ENCODE measurements at places on chromosomes 2 and 18.

- no peak for DNase-seq
- H3K27me3 ChIP-seq: no peaks in the 10 kb centered on the region
- no peak overlapping the region for H3K27ac ChIP-seq
Measured at GRCh38 chr2:193693758-193694157, 1499.0 kb upstream of the TMEFF2 start.

GRCh38 chr18:30081122-30081521 lies 961.4 kb downstream of the DSC3 start:
- no peaks in the 10 kb centered on the region for H3K4me1 ChIP-seq
- no peaks in the 10 kb centered on the region for H3K36me3 ChIP-seq
- H3K4me3 ChIP-seq: no peak overlapping the region
- no peaks in the 10 kb centered on the region for H3K27me3 ChIP-seq

DNA sequence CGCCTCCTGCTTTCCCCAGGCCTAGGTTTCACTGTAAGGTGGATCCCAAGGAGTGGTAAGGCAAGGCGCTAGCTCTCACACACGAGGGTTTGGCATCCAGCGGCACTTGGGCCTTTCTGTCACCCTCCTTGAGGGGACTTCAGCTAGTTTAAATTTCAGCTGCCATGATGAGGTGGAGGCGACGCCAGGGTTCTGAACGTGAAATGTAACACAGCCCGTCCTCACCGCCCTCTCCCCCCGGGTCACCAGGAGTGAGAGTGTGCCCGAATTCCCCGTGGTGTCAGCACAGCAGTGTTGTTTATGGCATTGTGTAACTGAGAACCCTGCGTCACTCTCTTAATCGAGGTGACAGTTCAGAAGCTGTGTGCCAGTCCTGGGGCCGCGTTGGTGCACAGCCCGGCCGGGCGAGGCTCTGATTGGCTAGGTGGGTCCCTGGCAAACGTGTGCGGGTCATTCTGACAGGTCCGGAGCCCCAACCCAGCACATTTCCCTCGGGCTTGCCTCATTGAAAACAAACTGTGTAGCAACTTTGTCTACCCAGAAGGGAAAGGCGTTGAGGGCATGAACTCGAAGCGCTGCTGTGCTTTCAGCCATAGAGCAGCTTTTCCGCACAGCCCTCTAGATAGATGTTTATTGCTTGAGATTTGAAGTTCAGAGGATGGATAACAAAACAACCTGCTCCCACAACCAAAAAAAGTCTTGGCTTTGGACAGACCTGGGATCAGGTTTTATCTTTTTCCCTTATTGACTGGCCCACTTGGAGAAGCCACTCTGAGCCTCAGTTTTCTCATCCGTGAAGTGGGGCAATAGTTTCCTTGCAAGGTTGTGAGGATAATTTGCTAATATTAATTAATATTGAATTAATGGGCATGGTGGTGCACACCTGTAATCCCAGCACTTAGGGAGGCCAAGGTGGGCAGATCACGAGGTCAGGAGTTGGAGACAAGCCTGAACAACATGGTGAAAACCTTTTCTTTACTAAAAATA lies 4.9 kb downstream of the CIDEA start:
- H3K36me3 ChIP-seq: no peaks in the 10 kb centered on the region
- H3K27ac ChIP-seq: no peak overlapping the region
- peak; percentile 61 for DNase-seq
- H3K27me3 ChIP-seq: peaks cover 2% of the 10 kb centered on the region
- H3K4me3 ChIP-seq: no peak overlapping the region
- H3K4me1 ChIP-seq: peaks cover 6% of the 10 kb centered on the region

- DNase-seq: no peak
- H3K27me3 ChIP-seq: no peaks in the 10 kb centered on the region
- H3K27ac ChIP-seq: no peak overlapping the region
- H3K4me1 ChIP-seq: no peaks in the 10 kb centered on the region
- H3K4me3 ChIP-seq: no peak overlapping the region
- no peaks in the 10 kb centered on the region for H3K36me3 ChIP-seq
Measured at GRCh38 chr2:70312560-70312959, 10.7 kb upstream of the FAM136A start.

DNA sequence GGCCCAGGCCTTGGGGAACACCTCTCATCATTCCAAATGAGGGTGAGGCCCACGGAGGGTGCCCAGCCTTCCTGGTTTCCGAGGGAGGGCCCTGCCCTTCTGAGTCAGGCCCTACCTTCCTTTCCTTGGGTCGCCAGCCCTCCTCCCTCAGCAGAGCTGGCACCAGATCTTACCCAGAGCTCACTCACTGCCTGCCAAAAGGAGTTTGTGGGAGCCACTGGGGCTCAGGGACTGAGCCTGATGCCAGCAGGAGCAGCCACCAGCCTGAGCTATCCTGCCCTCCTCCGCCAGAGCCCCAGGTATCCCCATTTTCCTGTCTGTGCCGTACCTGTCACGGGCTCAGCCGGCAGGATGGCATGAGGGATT lies 64.1 kb downstream of the NRP2 start:
- no peak overlapping the region for H3K4me3 ChIP-seq
- peaks cover 55% of the 10 kb centered on the region for H3K36me3 ChIP-seq
- H3K27ac ChIP-seq: peak overlapping the region; percentile 55
- H3K27me3 ChIP-seq: no peaks in the 10 kb centered on the region
